Stimulated activated CD4-positive, alpha-beta T cell treated with anti-CD3 and anti-CD28 coated beads, Interleukin-2, amount 100 ng/mL, for 24 hours (primary cell): ENCODE measurements at places on chromosomes 1 and 21.
A peak's percentile ranks its signal among the peaks of the same experiment; 100 is the strongest.

- DNase-seq, result no peak
Measured at GRCh38 chr1:58996341-58997059, 212.7 kb upstream of the JUN start.

DNA sequence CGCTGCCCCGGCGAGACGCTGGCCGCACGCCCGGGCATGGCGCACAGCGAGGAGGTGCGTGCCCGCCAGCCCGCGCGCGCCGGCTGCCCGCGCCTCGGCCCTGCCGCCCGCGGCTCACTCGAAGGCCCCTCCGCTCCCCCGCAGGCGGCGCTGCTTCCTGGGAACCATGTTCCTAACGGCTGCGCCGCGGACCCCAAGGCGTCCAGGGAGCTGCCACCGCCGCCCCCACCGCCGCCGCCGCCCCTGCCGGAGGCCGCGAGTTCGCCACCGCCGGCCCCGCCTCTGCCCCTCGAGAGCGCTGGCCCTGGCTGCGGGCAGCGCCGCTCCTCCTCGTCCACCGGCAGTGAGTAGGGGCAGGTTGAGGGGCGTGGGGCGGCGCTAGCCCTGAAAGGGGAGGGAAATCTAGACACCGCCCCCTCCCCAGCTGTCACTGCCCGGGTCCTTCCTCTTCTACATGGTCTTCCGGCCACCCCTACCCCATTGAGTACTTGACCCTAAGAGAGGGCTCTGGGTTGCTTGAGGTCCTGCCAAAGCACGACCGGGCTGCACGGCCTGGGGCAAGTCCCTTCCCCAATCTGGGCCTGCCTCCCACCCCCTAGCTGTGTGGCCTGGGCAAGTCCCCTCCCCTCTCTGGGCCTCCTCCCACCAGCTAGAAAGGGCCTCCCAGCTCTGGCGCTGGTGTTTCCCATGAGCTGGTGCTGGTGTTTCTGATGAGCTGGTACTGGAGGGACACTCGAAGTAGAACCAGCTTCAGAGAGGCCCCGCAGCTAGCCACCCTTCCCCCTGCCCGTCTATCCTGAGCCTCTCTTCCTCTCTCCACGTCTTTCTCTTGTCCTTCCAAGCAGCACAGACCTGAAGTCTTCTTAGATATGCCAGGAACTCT is 17.0 kb downstream of the TNFRSF25 start:
- DNase-seq, result peak; percentile 28

DNA sequence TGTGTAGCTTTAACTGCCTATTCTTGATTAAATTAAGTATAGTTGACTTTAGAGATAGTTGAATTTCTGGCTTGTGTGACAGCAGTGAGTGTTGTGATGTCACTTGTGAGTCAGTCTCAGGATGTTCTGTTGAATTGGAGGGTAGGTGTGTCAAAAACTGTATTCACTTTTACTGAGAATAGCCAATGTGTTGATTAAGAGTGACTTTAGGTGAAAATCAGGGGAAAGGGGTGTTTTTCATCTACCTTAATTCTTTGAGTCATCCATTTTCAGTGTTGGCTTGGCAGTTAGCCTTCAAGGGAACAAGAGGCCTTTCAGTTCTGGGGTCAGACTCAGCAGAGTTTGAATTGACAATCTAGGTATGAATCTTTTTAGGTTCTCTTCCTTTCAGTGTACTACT is 75.9 kb downstream of the CDC14A start:
- DNase-seq, result no peak

- no peak for DNase-seq
Measured at GRCh38 chr1:16017461-16018303, at the start of gene HSPB7. TSS of gene HSPB7 (minus strand) at chr1:16018043. CDS start at chr1:16017963, 80 bp downstream.

DNA sequence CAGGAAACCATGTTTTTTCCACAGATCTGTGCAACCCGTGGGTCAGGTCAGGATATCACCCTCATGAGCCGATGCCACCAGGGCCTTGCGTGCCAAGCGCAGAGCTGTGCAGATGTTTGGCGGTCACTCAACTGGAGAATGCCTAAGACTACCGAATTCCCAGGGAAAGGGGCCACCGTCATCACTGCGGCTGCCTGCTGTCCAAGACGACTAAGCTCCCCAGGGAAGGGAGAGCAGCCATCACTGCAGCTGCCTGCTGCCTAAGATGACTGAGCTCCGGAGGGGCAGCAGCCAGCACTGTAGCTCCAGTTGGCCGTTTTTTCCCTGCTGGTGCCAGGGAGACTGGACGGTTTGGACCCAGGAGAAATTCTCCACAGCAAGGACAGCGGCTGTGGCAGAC is 31.1 kb downstream of the AKT3 start:
- DNase-seq, result no peak

GRCh38 chr1:31605908-31606427 is 11.5 kb upstream of the HCRTR1 start:
- peak; percentile 45 for DNase-seq

DNA sequence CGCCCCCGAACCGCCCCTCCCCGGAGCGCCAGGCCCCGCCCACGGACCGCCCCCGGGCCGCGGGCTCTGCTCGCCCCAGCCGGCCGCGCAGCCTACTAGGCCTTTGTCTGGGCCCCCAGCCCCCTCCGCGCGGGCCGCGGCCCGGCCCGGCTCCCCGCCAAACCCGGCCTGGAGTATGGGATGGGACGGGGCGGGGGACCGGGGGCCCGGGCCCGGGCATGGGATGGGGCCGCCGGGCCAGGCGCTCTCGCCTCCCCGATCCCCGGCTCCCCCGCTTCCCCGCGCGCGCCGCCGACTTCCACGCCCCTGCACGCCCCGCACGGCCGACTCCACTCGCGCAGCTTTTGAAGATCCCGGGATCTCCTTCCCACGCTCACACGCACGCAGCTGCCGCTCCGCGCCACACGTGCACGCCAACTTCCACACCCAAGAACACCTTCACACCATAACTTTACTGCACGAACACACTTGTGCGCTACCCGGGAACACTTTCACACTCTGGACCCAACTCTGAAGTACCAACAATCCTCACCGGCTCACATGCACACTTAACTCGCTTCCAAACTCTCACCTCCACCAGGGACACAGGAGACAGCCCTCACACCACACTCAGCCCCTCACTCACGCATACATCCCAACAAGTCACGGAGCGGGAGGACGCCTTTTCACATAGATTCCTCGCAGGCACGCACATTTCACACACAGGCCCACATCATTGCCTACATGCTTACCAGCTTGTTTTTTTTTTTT is 437 bp upstream of the HSPG2 start:
- peak; percentile 67 for DNase-seq

GRCh38 chr1:94929351-94930217 is 2.7 kb upstream of the CNN3 start:
- no peak for DNase-seq

- no peak for DNase-seq
Measured at GRCh38 chr1:224064150-224064549, 49.8 kb upstream of the FBXO28 start.

- no peak for DNase-seq
Measured at GRCh38 chr1:72186733-72187307, 95.5 kb downstream of the NEGR1 start.

DNA sequence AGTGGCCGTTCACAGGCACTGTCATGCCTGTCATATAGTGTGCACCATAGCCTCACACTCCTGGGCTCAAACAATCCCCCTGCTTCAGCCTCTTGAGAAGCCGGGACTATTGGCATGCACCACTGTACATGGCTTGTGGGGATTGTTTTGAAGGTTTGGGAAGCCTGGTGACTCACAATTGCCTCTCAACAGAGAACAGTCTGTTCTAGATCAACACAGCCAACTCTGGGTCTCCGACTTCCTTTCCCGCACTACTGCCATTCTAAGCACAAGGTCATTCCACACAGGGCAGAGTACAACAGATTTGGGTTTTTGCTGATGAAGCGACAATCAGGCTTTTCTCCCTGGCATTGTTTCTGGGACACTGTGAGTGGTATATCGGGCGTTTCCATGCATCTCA is 15.5 kb upstream of the AHCTF1 start:
- DNase-seq, result no peak

- no peak for DNase-seq
Measured at GRCh38 chr1:37890378-37891014, 31.1 kb upstream of the MTF1 start.

DNA sequence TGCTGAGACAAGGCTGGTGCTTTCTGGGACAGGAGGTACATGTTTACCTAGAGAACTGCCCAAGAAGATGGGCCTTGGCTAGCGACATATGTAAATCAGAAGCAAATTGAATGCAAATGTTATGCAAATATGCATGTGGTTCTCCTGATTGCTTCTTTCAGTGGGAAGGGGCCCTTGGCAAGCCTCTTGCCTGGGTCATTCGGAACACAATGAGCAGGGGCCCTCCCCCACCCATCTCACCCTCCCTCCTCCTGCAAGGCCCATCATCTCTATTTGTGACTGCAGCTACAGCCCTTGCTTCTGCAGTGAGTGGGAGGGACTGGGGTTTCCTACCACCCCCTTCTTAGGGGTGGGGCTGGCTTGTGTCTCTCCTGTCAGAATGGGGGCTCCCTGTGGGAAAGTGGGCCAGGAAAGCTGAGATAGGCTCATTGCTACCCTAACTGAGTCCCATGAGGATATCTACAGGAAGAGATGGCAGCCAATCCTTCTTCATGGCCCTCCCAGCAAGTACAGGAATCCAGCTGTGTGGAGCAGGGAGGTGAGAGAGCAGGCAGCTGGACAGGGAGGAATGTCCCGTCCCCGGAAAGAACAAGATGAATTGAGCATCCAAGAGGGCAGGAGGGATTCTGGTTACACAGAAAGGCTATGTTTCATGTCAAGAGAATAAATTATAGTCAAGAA is 31.0 kb downstream of the FOXD2 start:
- DNase-seq, result no peak

- DNase-seq, result no peak
Measured at GRCh38 chr21:45386336-45386727, 18.6 kb upstream of the COL18A1 start.

- no peak for DNase-seq
Measured at GRCh38 chr1:3314491-3315381, 139.7 kb upstream of the ARHGEF16 start.

DNA sequence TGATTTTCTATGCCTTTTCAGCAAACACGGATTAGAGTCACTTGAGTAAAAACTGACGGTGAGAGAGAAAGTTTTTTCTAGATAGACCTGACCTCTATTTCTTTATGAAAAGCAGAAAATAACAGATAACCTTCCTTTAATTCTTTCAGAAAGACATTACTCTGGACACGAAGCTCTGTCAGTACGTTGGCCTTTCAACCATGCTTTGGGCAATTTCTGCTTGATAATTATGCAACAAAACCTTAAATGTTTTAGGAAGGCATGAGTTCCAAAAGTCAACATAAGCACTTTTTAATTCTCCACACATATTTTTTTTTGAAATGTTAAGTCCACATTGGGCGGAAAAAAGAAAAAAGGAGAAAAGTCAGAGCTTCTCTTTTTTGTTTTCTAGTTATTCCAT is 137.8 kb downstream of the AKT3 start:
- no peak for DNase-seq

- DNase-seq, result no peak
Measured at GRCh38 chr1:228883535-228883934, 148.3 kb downstream of the RHOU start.

DNA sequence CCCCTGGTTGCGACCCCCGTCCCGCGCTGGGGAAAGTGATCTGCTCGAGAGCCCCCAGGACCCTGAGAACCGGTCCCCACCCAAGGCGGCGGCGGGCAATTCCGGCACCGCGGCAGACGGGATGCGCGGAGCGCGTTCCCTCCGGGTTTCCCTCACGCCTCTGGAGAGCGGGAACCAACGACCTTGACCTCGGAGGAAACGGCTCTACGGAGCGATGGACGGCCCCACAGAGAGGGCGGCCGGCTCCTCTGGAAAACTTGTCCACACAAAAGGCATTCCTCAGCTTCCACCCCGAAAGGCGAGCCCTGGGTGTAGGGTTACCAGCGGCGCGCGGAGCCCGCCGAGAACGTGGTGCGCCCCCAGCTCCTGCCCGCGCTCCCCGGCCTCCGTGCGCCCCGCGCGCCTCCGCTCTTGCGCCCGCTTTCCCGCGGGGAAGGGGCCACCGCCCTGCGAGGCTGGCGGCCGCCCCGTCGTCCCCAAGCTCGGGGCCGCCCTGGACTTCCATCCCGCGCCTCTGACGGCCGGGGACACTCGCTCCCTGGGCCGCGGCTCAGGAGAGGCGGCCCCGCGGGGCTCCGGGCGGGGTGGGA is 391 bp upstream of the KIAA1614 start:
- no peak for DNase-seq

DNA sequence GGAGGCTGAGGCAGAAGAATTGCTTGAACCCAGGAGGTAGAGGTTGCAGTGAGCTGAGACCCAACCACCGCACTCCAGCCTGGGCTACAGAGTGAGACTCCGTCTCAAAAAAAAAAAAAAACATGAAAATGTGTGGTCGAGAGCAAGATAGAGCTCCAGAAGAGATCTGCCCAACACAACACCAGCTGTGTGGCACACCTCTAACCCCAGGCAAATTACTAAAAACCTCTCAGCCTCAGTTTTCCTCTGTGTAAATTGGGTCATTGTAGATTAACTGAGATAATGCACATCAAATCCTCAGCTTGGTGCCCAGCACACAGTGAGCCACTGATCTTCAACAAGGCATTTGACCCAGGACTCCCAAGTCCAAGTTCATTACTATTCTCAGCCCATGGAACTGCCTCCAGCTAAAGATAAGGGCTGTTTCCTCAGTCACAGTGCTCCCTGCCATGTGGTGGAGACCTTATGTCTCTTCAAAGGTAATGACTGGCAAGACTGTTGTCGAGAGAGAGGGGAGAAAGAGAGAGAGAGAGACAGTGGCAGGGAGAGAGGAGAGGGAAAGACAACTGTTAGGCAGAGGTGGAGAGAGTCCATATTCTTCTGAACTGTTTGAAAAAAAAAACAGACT is 58.1 kb downstream of the PTP4A2 start:
- no peak for DNase-seq

DNA sequence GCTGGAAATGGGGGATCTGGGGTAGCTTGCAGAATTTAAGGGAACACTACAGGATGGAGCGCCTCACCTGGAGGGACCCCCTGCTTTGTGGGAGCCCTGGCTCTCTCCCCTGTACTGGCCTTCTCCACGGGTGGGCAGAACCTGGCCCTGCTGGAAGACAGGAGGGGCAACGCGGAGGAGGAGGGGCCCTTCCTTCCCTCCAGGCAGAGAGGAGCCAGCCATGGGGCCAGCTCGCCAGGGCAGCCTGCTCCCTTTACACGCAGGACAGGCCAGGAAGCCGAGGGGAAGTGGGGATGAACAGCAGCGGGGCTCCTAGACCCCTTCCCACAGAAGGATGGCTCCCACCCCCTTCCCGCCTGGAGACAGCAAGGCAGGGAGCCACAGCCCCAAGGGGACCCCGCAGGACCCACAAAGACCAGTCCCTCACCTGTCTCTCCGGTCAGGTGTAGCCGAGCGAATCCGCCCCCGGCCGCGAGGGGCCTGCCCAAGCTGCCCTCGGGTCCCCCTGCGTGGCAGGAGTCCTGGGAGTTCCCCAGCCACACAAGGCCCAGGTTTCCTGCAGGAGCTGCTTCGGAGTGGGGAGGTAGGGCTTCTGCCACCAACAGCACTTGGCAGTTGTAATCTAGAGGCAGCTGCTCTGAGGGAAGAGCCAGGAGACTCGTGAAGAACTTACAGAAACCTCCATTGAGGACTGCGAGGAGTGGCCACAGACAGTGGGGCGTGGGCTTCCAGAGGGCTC is 1.6 kb upstream of the SLC19A1 start:
- DNase-seq, result peak; percentile 17
